ENCODE measurements at places on chromosomes 12 and 14. TPM values are rescaled to one million over a fixed set of nuclear protein-coding genes. Genes with fewer than 3 reads are reported as not detected.

ZBTB42 gene
- 8.3 TPM for total RNA-seq

STAB2 gene
- 0.03 TPM for total RNA-seq

GLIPR1L2 gene
- 2.0 TPM for total RNA-seq

CRIP1 gene
- 64.1 TPM for total RNA-seq

Data from heart right ventricle (tissue), 16 donors.